CD14-positive monocyte (primary cell): ENCODE measurements at places on chromosomes 2 and 18. TPM values are rescaled to one million over a fixed set of nuclear protein-coding genes. Genes with fewer than 3 reads are reported as not detected.

The SCN1A gene
- not detected for polyA plus RNA-seq

DNA sequence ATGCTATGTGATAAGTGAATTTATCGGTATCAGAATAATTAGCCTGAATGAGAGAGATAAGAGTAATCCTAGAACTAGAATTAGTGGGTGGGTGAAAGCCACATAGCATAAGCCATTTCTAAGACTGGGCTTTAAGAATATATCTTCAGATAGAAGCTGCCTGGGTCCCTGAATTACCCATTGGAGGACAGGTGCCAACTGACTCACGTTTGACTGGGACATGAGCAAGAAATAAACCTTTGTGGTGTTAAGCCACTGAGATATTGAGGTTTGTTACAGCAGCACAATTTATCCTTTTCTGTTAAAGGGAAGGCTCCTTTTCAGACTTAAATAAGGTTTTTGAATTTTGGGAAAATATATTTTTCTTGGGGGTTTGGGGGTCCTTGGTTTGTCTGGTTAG is 95.9 kb downstream of the POLE4 start:
- no peak overlapping the region for H3K4me3 ChIP-seq
- no peak for DNase-seq
- H3K4me1 ChIP-seq: no peaks in the 10 kb centered on the region
- H3K27me3 ChIP-seq: no peaks in the 10 kb centered on the region
- no peaks in the 10 kb centered on the region for H3K36me3 ChIP-seq

DNA sequence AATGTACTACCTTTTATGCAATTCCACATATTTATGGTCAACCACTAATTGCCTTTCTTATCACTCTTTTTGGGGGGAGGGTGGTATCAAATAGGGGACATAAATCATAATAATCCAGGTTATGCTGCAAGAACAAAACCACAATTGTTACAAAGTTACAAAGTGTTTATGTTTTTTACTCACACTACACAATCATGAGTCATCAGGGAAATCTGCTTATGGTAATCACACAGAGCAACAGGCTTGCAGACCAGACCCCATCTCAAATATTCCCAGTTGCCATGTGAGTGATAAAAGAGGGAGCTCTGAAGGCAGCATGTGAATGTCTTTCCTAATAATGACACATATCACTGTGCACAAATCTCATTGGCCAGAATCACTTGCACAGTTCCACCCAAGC is 304.7 kb upstream of the TMEFF2 start:
- H3K27me3 ChIP-seq: no peaks in the 10 kb centered on the region
- no peaks in the 10 kb centered on the region for H3K4me1 ChIP-seq
- no peaks in the 10 kb centered on the region for H3K36me3 ChIP-seq
- no peak for DNase-seq
- no peak overlapping the region for H3K4me3 ChIP-seq
- H3K27ac ChIP-seq: no peak overlapping the region

DNA sequence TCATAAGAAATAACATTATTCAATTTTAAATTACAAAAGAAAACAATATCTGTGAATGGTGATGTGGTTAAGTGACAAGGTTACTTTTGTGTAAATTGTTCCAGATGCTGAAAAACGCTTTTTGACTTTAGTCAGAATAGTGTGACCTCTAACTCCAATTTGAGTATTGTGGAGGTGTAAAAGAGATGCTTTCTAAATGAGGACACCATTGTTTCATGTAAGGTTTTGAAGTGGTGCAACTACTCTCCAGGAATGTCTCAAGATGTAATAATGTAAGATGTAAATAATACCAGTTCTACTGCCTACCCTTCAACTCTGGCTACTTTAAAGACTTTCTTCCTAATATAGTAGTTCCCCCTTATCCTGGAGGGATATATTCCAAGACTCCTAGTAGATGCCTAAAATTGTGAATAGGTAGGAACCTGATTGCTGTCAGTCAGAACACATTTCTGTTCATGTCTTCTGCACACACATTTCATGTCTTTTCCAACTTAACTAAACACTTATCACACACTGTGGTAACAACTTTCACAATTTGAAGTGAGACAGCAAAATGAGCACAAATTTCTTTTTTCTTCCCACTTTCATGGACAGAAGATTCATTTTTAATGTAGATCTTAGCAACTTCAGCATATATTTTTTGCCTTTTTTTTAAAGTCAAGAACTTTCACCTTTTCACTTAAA is 39.1 kb upstream of the PPP1R1C start:
- H3K36me3 ChIP-seq: no peaks in the 10 kb centered on the region
- no peak overlapping the region for H3K27ac ChIP-seq
- no peak for DNase-seq
- no peaks in the 10 kb centered on the region for H3K27me3 ChIP-seq
- H3K4me1 ChIP-seq: no peaks in the 10 kb centered on the region

The SOCS6 gene
- polyA plus RNA-seq: 4.8 TPM

- H3K27me3 ChIP-seq: no peaks in the 10 kb centered on the region
- no peak overlapping the region for H3K4me3 ChIP-seq
- no peak for DNase-seq
- peaks cover 22% of the 10 kb centered on the region for H3K4me1 ChIP-seq
These were observed 1.4 kb upstream of the STEAP3 start for GRCh38 chr2:119222213-119222612.

The SH2D6 gene
- not detected in 2 replicates for polyA plus RNA-seq

The SPAG16 gene
- 0.30 TPM for polyA plus RNA-seq

DNA sequence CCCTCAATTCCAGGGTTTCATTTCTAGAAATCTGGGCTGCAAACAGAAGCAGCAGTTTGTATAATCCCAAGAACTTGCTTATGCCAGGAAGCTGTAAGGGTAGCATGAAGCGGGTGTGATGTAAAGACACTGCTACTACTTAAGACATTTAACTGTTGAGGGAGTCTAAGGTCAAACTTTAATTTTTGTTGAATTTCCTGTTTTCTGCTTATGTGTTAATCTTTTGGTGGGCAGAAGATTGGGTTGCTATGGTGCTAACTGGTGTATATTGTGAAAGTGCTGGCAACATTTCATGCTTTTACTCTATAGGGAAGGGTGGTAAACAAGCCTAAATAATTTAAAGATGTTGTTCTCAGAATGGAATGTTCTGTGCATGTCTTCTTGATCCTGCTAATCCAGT is 2.7 kb downstream of the NCOA1 start:
- H3K4me3 ChIP-seq: peak overlapping the region; percentile 85
- DNase-seq: peak; percentile 34
- H3K27ac ChIP-seq: peak overlapping the region; percentile 77
- H3K4me1 ChIP-seq: peaks cover 42% of the 10 kb centered on the region
- H3K27me3 ChIP-seq: no peaks in the 10 kb centered on the region

The TMEM200C gene
- not detected for polyA plus RNA-seq

- H3K4me3 ChIP-seq: no peak overlapping the region
- no peak for DNase-seq
- peak overlapping the region; percentile 23 for H3K27ac ChIP-seq
- no peaks in the 10 kb centered on the region for H3K27me3 ChIP-seq
- H3K36me3 ChIP-seq: peaks cover 56% of the 10 kb centered on the region
- peaks cover 3% of the 10 kb centered on the region for H3K4me1 ChIP-seq
These were observed 33.0 kb upstream of the SCLY start for GRCh38 chr2:238027591-238028415.

GRCh38 chr18:79599441-79599931 is 80.1 kb upstream of the CTDP1 start:
- no peaks in the 10 kb centered on the region for H3K36me3 ChIP-seq
- no peak overlapping the region for H3K4me3 ChIP-seq
- no peaks in the 10 kb centered on the region for H3K4me1 ChIP-seq
- H3K27me3 ChIP-seq: no peaks in the 10 kb centered on the region
- H3K27ac ChIP-seq: no peak overlapping the region

- no peak overlapping the region for H3K27ac ChIP-seq
- H3K27me3 ChIP-seq: no peaks in the 10 kb centered on the region
- no peaks in the 10 kb centered on the region for H3K36me3 ChIP-seq
These were observed 245.6 kb downstream of the ANAPC1 start for GRCh38 chr2:111638274-111638877.

- no peak overlapping the region for H3K4me3 ChIP-seq
- H3K4me1 ChIP-seq: peaks cover 47% of the 10 kb centered on the region
- DNase-seq: no peak
- H3K27ac ChIP-seq: no peak overlapping the region
- H3K27me3 ChIP-seq: no peaks in the 10 kb centered on the region
These were observed 5.1 kb downstream of the SLC39A10 start for GRCh38 chr2:195662138-195662537.

The POU3F3 gene
- polyA plus RNA-seq: not detected

DNA sequence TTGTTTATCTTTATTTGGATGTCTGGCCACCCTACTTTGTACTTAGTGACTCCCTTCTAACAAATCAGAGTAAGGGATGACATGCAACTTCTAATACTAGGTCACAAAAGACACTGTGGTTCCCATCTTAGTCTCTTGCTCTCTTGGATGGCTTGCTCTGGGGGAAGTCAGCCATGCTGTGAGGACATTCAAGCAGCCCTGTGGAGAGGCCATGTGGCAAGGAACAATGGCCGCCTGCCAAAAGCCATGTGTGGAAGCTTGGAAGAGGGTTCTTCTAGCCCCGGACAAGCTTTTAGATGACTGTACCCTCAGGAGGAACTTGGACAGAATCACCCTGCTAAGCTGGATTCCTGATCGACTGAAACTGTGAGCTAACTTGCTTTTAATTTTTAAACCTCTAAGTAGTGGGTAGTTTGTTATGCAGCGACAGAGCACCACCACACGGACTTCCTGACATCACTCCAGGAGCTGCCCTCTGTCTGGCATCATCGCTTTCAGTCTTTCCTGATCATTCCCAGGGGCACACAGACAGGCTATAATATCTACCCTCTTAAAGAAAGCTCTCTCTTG is 116.8 kb upstream of the ODC1 start:
- H3K27ac ChIP-seq: no peak overlapping the region
- H3K27me3 ChIP-seq: no peaks in the 10 kb centered on the region
- H3K4me3 ChIP-seq: no peak overlapping the region
- H3K36me3 ChIP-seq: peaks cover 37% of the 10 kb centered on the region
- DNase-seq: no peak

GRCh38 chr18:28455971-28456370 is 279.0 kb upstream of the CDH2 start:
- no peak overlapping the region for H3K27ac ChIP-seq
- no peaks in the 10 kb centered on the region for H3K36me3 ChIP-seq
- H3K4me3 ChIP-seq: no peak overlapping the region
- no peaks in the 10 kb centered on the region for H3K27me3 ChIP-seq

- no peak overlapping the region for H3K4me3 ChIP-seq
- H3K36me3 ChIP-seq: no peaks in the 10 kb centered on the region
- no peaks in the 10 kb centered on the region for H3K4me1 ChIP-seq
- no peaks in the 10 kb centered on the region for H3K27me3 ChIP-seq
- no peak overlapping the region for H3K27ac ChIP-seq
- no peak for DNase-seq
These were observed 148.6 kb downstream of the LRATD1 start for GRCh38 chr2:14781142-14781541.

The CYP27C1 gene
- not detected for polyA plus RNA-seq

- H3K36me3 ChIP-seq: no peaks in the 10 kb centered on the region
- no peak overlapping the region for H3K27ac ChIP-seq
- H3K27me3 ChIP-seq: no peaks in the 10 kb centered on the region
- H3K4me1 ChIP-seq: no peaks in the 10 kb centered on the region
These were observed 217.6 kb upstream of the FIGN start for GRCh38 chr2:163953390-163953907.

DNA sequence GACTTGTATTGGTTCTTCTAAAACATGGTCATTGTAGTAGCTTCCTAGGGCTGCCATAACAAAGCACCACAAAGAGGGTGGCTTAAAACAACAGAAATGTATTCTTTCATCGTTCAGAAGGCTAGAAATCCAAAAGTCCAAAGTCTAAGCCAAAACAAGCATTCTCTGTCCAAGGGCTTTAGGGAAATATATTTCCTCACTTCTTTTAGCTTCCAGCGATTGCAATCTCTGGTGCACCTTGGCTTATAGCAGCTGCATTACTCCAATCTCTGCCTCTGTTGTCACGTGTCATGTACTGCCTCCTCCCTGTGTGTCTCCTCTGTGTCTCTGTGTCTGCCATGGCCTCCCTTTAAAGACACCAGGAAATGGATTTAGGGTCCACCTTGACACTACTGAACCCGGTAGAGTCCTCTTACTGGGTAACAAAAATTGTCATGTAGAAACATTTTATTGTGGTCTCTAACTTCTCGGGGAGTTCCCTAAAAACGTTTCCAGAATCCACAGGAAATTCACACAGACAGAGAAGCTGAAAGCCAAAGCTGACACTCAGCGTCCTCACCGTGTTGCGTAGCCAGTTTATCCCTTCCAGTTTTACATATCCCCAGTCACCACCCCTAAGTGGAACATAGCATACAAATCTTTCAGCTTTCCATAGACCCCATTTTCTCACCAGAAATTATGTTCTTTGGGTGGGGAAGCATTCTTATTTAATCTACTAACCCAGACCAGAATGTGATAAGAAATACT is 20.7 kb upstream of the TTN start:
- H3K27me3 ChIP-seq: no peaks in the 10 kb centered on the region
- DNase-seq: no peak
- H3K27ac ChIP-seq: no peak overlapping the region
- H3K4me3 ChIP-seq: no peak overlapping the region
- H3K36me3 ChIP-seq: no peaks in the 10 kb centered on the region
- no peaks in the 10 kb centered on the region for H3K4me1 ChIP-seq

The NDC80 gene
- not detected for polyA plus RNA-seq

DNA sequence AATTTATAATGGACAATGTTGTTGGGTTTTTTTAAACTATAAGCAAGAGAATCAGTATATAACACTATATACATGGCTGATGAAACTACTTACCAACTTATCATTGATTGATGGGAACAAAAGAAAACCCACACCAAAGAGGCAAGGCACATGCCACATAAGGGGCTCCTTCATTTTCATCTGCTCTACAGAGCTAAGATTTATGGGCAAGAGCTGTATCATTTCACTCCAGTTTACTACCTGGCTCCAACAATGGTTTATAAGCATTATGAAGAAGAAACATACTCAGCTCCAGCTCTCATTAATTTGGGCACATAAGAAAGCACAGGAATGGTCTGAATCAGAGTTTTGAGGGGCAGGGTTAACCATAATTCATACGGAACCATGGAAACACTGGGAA is 283.3 kb downstream of the AGPS start:
- no peaks in the 10 kb centered on the region for H3K36me3 ChIP-seq
- no peaks in the 10 kb centered on the region for H3K27me3 ChIP-seq
- no peak overlapping the region for H3K4me3 ChIP-seq
- no peaks in the 10 kb centered on the region for H3K4me1 ChIP-seq
- DNase-seq: no peak

GRCh38 chr18:1585881-1586488 is 681.3 kb downstream of the ADCYAP1 start:
- H3K36me3 ChIP-seq: no peaks in the 10 kb centered on the region
- peak; percentile 30 for DNase-seq
- H3K4me1 ChIP-seq: no peaks in the 10 kb centered on the region
- H3K4me3 ChIP-seq: no peak overlapping the region
- no peaks in the 10 kb centered on the region for H3K27me3 ChIP-seq
- no peak overlapping the region for H3K27ac ChIP-seq

DNA sequence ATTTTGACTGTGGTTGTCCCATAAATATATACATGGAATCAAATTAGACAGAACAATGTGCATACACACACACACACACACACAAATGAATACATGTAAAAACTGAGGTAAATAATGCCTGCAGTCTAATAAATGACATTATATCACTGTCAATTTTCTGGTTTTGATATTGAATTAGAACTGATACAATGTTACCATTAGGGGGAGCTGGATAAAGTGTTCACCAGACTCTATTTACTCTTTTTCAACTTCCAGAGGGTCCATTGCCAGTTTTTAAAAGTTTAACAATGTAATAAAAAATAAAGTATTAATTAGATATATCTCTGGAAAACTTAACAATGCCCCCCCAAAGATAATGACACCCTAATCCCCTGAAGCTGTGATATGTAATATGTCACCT is 1666.8 kb upstream of the TMEFF2 start:
- no peaks in the 10 kb centered on the region for H3K4me1 ChIP-seq
- DNase-seq: no peak
- H3K27me3 ChIP-seq: no peaks in the 10 kb centered on the region
- no peak overlapping the region for H3K4me3 ChIP-seq
- H3K36me3 ChIP-seq: no peaks in the 10 kb centered on the region
